ENCODE measurements at places on chromosomes 1 and 21.

DNA sequence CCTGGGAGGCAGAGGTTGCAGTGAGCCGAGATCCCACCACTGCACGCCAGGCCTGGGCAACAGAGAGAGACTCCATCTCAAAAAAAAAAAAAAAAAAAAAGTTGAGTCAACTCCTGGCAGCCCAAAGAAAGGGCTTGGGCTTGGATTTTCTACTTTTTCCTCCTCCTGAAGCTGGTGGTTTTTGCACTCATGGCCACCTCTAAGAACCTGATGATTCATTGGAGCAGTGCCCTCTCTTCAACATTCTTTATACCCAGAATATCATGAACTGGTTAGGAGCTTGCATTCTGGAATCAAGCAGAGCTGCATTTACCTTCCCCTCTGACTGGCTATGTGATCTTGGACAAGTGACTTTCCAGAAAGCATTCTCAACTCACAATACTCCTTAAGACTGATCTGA is 3.5 kb upstream of the ACTA1 start:
- no peak for DNase-seq

GRCh38 chr1:247008406-247008799 is 546 bp upstream of the ZNF695 start:
- no peak for DNase-seq

DNA sequence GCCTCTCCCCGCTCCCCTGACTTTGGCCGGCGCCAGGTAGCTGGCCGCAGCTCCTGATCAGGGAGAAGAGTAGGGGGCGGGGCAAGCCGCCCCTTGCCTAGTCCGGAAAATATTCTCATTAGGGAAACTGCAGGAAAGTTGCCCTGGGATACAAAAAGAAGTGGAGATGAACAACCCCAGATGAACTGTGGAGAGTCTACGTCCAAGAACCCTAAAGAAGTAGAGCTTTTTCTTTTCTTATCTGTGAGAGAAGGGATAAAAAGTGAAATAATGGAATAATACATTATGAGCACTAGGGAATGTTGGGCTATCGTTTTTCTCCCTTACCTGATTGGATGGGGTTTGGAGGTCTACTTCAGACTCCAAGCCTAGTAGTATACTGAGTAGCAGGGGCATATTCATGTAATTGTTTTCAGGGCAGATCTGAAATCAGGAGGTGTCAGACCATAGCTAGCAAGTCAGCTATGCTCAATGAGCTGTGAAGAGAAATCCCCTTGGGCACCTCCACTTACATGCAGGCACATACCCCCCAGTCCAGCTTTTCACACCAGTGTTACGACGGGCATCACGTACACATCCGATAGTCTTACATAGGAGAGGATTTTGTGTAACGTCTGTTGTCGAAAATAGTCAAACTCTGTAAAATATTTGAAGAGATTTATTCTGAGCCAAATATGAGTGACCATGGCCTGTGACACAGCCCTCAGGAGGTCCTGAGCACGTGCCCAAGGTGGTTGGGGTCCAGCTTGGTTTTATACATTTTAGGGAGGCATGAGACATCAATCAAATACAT is 1.7 kb upstream of the DUSP10 start:
- peak; percentile 25 for DNase-seq

- DNase-seq: no peak
These were observed 157.8 kb downstream of the VPS13D start for GRCh38 chr1:12387641-12388040.

DNA sequence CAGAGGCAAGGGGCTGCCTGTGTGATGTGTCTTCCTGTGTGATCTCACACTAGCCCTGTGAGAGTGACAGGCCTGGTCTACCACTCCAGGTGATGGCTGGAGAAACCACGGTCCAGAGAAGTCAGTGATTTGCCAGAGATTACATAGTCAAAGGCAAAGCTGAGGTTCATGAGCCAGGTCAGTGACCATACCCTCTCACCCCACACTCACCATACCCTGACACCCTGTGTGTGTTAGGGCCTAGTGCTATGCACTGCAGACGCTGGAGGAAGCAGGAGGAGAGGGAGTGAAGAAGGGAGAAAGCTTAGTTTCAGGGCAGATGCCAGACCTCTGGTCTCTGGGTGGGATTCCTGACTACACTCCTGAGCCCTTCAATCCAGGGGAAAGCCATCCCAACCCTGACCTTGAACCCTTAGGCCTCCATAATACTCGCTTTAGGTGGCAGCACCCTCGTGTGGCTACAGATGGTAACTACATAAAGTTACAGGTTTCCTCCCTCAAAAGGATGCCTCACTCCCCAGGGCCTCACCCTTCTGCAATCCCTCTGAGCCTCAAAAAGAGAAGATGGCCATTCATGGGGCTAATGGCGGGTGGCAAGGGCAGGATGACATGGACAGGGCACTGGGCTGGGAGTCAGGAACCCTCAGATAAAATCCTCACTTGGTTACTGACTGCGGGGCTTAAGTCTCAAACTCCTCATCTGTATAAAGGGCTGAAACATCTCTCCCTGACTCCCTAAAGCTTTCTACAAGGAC is 20.8 kb upstream of the SDC3 start:
- no peak for DNase-seq

- DNase-seq: no peak
These were observed 85.4 kb downstream of the PIGK start for GRCh38 chr1:77133731-77134358.

DNA sequence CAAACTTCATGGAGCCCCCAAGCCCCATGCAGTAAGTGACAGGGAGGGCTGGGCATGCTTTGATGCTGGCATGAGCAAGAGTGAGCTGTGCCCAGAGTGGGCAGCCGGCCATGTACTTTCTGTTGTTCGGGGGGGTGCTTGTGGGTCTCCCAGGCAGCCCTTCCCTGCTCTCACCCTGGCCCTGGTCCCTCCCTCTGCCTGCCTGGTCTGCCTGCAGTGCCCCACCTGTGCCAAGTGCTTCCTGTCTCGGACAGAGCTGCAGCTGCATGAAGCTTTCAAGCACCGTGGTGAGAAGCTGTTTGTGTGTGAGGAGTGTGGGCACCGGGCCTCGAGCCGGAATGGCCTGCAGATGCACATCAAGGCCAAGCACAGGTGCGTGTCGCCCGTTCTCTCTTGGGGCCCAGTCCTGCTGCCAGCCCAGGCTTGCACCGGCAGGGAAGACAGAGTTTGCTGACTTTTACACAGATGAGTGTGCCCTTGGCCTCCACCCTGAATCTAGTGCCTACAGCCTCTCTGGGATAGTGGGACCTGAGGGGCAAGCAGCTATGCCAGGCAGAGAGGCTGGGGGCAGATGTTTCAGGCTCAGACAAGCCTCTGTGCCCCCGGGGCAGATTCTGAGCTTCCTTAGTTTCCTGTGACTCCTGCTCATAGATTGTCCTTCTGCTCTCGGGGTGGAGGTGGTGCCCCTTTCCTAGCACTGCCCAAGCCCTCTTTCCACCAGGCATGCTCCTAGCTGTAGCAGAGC is 7.6 kb downstream of the ZBTB48 start:
- no peak for DNase-seq

DNA sequence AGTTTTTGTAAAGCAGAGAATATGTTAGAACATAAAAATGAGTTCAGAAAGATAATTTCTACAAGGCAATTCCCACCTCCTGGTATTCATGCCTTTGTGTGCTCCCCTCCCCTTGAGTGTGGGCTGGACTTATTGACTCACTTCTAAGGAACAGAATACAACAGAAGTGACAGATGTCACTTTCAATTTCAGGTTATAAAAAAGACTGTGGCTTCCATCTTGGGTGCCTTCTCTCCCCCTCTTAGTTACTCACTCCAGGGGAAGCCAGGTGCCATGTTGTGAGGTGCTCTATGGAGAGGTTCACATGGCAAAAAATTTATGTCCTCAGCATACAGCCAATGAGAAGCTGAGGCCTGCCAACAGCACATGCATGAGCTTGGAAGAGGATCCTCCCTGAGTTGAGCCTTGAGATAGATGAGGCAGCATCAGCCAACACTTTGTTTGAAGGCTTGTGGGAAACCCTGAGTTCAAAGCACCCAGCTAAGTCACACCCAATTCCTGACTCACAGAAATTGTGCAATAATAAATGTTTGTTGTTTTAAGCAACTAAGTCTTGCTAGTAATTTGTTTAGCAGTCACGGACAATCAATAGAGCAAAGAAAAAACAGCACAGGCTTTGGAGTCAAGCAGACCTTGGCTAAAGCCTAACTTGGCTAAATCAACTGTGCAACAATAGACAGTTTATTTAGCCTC is 73.5 kb upstream of the NGF start:
- DNase-seq: no peak

- DNase-seq: peak; percentile 38
These were observed 32.0 kb downstream of the PTAFR start for GRCh38 chr1:28144203-28145135.

DNA sequence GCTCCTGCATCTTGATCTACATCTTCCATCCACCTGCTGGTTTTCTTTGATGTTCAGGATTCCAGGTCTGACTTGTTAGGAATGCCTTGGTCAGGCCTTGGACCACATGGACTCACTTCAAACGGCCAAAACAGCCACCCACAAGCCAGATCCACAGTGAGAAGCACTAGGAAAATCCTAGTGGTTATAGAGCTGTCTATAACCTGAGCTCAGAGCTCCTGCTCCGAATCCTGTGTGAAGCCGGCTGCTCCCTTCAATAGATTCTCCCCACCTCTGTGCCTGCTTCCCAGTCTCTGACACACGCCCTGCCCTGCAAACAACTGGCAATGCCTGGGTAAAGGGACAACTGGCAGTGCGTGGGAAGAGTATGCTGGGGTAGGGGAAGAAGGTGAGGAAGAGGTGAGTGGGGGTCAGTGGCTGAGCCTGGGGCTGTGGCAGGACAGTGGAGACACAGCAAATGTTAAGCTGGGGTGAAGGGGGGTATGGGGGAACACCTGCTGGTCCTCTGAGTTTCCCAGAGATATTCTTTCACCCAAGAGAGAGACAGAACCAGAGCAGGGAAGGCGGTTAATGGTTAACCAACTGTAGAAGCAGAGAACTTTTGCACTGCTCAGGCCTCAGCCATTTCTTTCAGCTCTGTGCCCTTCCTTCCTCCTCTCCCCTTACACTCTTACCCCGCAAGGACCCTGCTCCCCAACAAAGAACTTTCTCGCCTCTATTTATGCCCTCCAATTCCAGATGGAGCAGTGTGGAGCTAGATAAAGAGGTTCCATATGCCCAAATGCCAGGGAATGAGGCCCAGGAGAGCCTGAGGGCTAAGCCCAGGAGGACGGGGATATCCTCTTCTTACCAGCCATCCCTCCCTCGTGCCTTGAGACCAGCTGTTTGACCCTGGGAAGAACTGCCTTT is 4.5 kb downstream of the PLXNA2 start:
- no peak for DNase-seq

DNA sequence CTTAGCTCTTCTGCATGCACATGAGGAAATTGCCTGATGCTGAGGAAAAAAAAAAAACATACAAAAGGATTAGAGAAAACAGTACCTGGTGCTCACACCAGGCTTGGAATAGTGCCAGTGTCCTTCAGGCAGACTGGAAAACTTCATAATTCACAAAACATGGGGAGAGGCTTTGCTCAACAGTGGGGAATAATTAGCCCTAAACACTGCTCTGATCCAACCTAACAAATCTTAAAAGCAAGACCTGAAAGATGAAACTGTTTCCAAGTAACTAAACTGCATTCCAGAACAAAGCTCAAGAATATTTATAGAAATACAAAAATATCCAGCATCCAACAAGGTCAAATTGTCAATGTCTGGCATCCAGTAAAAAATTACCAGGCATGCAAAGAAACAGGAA is 124.8 kb downstream of the AK5 start:
- DNase-seq: no peak

DNA sequence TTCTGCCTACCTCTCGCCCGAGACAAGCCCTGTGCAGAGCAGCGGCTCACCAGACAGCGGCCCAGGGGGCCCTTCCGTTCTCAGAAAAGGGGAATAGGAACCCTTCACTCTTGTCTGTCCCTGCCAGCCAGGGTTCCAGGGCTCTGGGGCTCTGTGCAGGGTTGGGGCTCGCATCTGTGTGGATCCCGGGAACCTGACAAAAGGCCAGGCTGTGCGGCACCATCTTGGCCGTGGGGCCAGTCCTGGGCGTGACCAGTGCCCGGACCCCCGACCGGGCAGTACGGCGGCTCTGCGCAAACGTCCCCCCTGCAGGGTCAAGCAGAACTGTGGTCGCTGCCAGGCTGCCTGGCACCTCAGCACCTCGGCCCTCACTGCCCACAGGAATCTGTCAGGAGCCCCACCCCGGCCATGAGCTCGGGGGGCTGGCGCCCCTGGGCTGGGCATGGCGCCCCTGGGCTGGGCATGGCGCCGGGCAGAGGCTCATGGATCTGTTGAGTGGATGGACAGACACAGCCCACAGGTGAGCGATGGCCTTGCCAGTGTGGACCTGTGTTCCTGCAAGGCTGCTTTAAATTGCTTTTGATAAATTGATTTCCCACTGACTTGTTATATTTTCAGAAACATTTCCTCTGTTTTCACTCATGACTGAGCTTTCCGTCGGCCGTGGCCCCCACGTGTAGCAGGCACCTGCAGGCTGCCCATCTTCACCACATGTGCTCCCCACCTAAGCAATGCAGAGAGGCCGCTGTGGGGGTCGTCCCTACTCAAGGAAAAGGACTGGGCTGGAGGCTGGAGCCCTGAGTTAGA is 59.0 kb downstream of the SLX9 start:
- DNase-seq: no peak

DNA sequence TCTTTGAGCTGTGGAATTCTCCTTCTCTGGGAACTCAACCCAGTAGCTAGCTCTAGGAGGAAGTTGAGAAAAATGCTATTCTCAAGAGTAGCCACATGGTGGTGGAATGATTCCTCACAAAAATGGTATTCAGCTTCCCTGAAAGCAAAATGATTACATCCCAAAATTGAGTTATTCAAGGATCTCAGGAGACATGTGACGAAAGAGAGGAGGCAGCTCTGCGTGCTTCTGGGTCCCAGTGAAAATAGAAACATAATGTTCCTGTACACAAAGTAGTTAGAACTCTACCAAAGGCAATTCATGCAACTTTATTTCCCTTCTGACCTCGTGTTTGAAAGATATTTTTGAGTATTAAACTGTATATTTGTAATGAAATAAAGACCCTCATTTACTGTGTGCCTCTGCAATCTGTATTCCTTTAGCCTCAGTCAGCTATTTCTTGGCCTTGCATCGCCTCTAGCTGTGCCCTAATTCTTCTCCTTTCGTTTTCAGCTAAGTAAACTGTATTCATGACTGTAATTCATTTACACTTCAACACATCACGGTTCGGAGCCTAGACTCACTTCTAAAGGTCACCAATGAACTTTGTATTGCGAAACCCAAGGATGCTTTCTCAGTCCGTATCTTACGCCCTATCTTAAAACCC is 167.3 kb downstream of the FASLG start:
- DNase-seq: no peak

Data from GM19239 (cell line).